Activated naive CD4-positive, alpha-beta T cell treated with anti-CD3 and anti-CD28 coated beads, Interleukin-2, amount 10 ng/mL, durations not matched to agents 7 days and 5 days (primary cell): ENCODE measurements at places on chromosomes 16 and 17.

- DNase-seq, result no peak
- H3K4me3 ChIP-seq, result no peak overlapping the region
- no peaks in the 10 kb centered on the region for H3K4me1 ChIP-seq
- no peak overlapping the region for H3K27ac ChIP-seq
Measured at GRCh38 chr17:50087912-50088405, 7.2 kb upstream of the PDK2 start.

DNA sequence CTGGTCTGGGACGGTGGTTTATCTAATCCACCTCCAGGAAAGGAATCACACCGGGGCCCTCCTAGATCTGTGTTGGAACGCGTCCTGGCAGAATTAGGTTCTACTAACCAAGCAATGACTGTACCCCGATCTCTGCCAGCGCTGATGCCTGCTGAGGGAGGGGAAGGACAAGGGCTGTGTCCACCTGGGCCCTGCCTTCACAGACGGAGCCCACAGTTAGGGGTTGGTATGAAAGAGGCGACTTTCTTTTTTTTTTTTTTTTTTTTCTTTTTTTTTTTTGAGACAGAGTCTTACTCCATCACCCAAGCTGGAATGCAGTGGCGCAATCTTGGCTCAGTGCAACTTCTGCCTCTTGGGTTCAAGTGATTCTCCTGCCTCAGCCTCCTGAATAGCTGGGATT, 9.9 kb upstream of the KRT19 start:
- H3K36me3 ChIP-seq, result no peaks in the 10 kb centered on the region
- no peak for DNase-seq
- H3K27ac ChIP-seq, result no peak overlapping the region
- no peaks in the 10 kb centered on the region for H3K4me1 ChIP-seq
- H3K4me3 ChIP-seq, result no peak overlapping the region
- peaks cover 47% of the 10 kb centered on the region for H3K27me3 ChIP-seq

DNA sequence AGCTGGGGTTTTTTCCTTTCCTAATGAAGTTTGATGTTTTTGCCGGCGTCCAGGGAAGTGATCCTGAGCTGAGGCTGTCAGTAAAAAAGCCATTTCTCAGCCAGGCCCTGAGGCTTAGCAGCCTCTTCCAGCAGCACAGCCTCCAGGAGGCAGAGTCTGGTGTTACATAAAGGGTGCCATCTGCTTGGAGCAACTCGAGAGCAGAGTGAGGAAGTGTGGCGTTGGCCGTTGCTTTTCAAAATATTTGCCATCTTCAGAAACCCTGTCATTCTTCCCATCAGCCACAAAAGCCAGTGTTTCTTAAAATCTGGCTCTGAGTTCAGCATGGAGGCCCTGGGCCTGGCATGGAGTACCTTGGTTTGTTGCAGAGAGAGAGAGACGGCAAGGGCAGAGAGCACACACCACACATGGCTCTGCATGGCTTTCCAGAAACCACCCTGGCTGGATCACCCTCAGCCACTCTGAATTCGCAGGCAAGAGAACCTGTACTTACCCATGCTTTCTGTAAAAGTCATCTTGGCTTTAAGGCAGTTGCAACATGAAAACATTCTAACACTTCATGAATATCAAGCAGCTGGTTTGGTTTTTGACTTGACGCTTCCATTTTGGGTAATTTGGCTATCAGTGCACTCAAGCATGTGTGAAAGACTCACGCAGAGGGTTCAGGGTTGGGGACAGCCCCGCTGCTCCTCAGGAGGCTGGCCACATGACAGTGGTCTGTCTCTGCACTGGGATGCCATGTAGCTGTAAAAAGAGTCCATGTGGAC, 21.0 kb downstream of the PMM2 start:
- no peak overlapping the region for H3K4me3 ChIP-seq
- peaks cover 27% of the 10 kb centered on the region for H3K4me1 ChIP-seq
- H3K27ac ChIP-seq, result no peak overlapping the region
- H3K27me3 ChIP-seq, result no peaks in the 10 kb centered on the region
- no peak for DNase-seq

DNA sequence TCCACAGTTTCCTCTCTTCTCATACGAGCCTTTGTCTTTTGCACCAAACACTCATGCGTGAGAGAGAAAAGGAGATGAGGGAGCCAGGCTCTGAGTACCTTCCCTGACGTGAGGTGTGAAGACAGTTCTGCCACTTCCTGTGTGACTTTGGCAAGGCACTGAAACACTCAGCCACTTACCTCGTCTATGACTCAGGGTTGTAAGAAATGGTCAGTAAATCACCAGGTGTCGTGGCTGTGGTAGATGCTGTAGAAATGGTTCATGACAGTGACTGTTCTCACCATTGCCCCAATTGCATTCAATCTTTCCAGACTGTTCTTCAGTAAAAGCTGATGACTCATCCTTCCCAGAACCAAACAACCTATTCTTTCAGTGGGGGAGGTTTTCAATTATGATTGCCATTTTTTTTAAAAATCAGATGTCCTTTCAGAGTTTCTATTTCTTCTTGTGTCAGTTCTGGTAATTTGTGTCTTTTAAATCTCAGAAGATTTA, 49.2 kb upstream of the CBFA2T3 start:
- H3K27ac ChIP-seq, result peak overlapping the region; percentile 38
- no peak overlapping the region for H3K4me3 ChIP-seq
- H3K36me3 ChIP-seq, result peaks cover 5% of the 10 kb centered on the region
- DNase-seq, result peak; percentile 57

DNA sequence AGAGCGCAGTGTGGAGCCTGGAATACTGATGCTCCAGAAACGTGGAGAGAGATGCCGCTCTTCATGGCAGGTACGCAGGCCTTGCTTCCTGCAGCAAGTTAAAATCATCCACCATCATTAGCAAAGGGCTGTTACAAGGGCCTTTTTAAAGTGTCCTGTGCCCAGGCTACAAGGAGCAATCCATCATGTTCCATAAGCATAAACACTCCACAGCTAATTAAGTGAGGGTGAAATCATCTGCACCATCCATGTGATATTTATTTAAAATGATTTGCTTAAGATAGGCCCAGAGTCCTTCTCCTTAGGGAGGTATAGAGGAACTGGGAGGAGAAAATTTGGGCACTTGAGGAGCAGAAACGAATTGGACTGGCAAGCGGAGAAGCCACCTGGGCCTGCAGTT, 372.1 kb downstream of the XYLT1 start:
- no peak overlapping the region for H3K4me3 ChIP-seq
- H3K36me3 ChIP-seq, result peaks cover 5% of the 10 kb centered on the region
- no peaks in the 10 kb centered on the region for H3K4me1 ChIP-seq
- no peak for DNase-seq

- no peak overlapping the region for H3K4me3 ChIP-seq
- peaks cover 7% of the 10 kb centered on the region for H3K4me1 ChIP-seq
- peaks cover 11% of the 10 kb centered on the region for H3K36me3 ChIP-seq
- no peak for DNase-seq
- no peaks in the 10 kb centered on the region for H3K27me3 ChIP-seq
- H3K27ac ChIP-seq, result no peak overlapping the region
Measured at GRCh38 chr17:27494192-27495091, 38.2 kb downstream of the KSR1 start.

DNA sequence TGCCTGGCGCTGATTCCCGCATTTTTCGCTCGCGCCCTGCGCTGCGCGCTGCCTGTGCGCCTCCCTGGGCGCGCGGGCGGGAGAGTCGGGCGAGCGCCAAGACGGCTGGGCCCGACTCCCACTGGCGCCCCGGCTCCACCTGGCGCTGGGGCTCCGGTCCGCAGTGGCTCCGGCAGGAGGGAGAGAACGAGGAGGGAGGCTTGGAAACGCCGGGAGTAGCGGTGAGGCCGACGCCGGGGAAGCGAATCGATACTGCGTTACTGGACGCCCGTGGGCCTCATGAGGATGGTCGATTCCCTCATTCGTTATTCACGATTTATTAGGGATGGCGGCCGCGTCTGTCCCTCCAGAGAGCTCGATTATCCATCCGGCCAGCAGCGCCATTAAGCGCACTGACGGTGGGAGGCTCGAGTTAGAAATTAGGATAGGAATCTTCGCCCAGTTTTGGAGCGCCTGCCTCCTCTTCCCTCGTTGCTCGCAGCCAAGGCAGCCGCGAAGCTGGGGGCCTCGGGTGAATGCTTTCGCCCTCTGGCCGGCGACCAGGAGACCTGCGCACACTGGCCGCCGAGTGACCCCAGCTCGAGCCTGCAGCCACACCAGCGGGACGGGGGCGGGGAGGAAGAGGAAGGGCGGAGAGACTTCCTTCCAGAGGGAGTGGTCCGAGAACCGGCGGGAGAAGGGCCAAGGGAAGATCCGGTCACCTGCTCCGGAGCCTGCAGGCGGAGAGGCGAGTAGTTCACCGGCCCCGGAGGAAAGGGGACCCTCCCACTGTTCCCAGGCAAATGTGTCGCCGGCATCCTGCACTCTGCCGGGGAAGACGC, 1.3 kb upstream of the PCGF2 start:
- peaks cover 10% of the 10 kb centered on the region for H3K36me3 ChIP-seq
- H3K27ac ChIP-seq, result no peak overlapping the region
- DNase-seq, result no peak
- peak overlapping the region; percentile 61 for H3K4me3 ChIP-seq
- H3K4me1 ChIP-seq, result peaks cover 56% of the 10 kb centered on the region

GRCh38 chr17:39667262-39667944, 850 bp upstream of the PNMT start:
- H3K4me1 ChIP-seq, result peaks cover 14% of the 10 kb centered on the region
- peaks cover 76% of the 10 kb centered on the region for H3K27me3 ChIP-seq
- H3K27ac ChIP-seq, result no peak overlapping the region
- no peak overlapping the region for H3K4me3 ChIP-seq
- no peak for DNase-seq

GRCh38 chr16:2835638-2836493, 5.8 kb downstream of the ZG16B start:
- H3K36me3 ChIP-seq, result no peaks in the 10 kb centered on the region
- peaks cover 38% of the 10 kb centered on the region for H3K27me3 ChIP-seq
- no peak overlapping the region for H3K4me3 ChIP-seq
- H3K4me1 ChIP-seq, result peaks cover 10% of the 10 kb centered on the region
- no peak overlapping the region for H3K27ac ChIP-seq
- no peak for DNase-seq

DNA sequence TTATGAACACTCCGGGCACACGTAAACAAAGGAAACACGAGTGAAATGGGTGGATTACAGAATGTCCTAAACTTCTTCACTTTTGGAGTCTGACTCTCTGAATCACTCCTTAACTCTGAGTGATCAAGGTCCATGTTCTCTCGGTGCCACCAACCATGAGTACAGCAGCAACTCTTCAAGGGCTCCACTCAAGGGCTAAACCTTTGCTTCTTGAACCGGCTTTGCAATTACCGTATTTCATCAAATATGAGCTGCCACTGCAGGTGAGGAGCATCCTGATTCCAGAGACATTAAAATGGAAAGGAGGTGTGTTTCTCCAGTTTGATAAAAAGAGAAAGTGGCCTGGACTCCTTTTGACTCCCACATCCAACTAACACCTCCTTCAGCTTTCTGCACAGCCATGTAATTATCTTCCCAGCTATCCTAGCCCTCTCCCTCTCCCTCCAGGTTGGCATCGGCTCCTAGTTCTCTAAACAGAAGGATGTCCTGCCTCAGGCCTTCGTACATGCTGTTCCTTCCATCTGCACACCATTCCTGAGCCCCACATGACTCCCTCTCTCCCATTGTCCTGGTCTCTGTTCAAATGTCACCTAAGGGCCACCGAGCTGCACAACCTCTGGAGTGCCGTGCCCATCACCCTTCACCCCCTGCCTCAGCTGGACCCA, 61.4 kb downstream of the ZDHHC7 start:
- H3K4me3 ChIP-seq, result no peak overlapping the region
- no peaks in the 10 kb centered on the region for H3K36me3 ChIP-seq
- peaks cover 39% of the 10 kb centered on the region for H3K27me3 ChIP-seq
- no peaks in the 10 kb centered on the region for H3K4me1 ChIP-seq
- DNase-seq, result no peak
- H3K27ac ChIP-seq, result no peak overlapping the region

DNA sequence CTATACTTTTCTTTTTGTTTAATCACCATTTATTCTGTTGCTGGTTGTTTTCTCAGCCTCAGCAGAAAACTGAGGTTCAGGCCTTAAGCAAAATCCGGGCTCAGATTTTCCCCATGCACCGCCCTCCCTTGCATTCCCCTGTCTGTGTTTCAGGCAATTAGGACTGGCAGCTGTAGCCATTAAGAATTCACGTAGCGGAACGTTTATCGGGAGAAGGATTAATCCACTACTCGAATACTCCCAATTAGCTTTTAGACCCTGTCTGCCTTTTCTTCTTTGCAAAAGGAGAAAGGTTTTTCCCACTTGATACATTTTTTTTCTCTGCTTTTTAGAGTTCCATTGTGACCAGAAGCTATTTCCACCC, 173.1 kb downstream of the RPTOR start:
- H3K27me3 ChIP-seq, result no peaks in the 10 kb centered on the region
- peaks cover 52% of the 10 kb centered on the region for H3K4me1 ChIP-seq
- peaks cover 37% of the 10 kb centered on the region for H3K36me3 ChIP-seq
- H3K4me3 ChIP-seq, result no peak overlapping the region
- DNase-seq, result no peak

GRCh38 chr17:73595479-73595878, 48.8 kb downstream of the SDK2 start:
- H3K4me1 ChIP-seq, result peaks cover 56% of the 10 kb centered on the region
- H3K27ac ChIP-seq, result no peak overlapping the region
- peak; percentile 50 for DNase-seq
- H3K27me3 ChIP-seq, result peaks cover 5% of the 10 kb centered on the region
- H3K36me3 ChIP-seq, result peaks cover 9% of the 10 kb centered on the region
- no peak overlapping the region for H3K4me3 ChIP-seq

DNA sequence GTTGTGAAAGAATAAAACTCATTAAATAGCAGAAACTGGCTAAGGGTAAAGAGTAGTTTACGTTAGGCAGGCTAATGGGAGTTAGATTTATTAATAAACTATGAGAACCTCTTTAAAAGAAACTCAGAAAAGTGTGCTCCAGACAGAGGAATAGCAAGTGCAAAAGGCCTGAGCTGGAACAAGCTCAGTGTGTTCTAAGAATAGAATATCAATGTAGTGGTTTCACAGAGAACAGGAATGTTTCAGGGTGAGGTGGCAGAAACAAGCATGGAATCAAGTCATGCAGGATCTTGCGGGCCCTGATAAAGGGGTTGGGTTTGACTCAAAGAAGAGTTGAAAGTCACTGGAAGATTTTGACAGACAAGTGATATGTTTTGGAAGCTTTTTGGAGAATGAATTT, 164.0 kb upstream of the HS3ST3A1 start:
- H3K4me3 ChIP-seq, result no peak overlapping the region
- no peaks in the 10 kb centered on the region for H3K36me3 ChIP-seq
- H3K27ac ChIP-seq, result no peak overlapping the region
- DNase-seq, result no peak
- H3K27me3 ChIP-seq, result peaks cover 3% of the 10 kb centered on the region
